ENCODE measurements at places on chromosomes 13 and 19.
A peak's percentile ranks its signal among the peaks of the same experiment; 100 is the strongest.

DNA sequence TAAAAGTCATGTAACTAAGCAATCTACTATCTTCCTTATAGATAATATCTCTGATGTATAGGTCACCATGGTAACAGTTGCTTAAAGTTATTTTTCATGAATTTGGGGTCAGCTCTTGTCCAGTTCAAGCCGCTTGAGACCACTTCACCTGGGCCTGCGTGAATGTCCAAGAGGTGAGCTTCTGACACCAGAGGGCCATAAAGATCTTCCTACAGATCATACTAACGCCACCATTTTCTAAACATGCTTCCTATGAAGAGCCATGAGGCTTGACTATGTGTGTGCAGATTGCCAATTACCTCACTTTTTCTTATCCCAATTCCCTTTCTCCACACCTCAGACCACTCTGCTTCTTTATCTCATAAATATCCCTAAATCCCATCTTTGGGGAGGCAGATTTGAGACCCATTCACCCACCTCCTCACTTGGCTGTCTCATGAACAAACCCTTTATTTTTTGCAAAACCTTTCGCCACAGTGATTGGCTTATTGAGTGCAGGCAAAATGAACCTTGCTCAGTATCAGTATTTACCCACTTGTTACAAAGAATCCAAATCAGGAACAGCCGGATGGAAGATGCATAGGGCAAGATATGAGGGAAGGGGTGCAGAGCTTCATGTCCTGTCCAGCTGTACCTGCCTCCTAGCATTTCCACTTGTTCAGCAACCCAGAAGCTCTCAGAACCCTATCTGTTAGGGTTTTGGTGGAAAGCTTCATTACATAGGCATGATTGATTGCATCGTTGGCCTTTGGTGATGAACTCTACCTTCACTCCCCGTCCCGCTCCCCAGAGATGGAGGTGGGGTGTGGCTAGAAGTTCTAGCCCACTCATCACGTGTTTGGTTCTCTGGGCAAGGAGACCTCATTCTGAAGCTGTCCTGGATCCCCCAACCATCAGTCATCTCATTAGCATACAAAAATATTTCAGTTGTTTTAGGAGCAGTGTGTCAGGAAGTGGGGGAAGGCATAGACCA lies 34.2 kb downstream of the FAM187B start:
- no peak for DNase-seq

- DNase-seq, result no peak
Measured at GRCh38 chr13:51230477-51231105, 8.4 kb downstream of the FAM124A start.

- DNase-seq, result no peak
Measured at GRCh38 chr13:80215368-80215767, 125.6 kb downstream of the SPRY2 start.

DNA sequence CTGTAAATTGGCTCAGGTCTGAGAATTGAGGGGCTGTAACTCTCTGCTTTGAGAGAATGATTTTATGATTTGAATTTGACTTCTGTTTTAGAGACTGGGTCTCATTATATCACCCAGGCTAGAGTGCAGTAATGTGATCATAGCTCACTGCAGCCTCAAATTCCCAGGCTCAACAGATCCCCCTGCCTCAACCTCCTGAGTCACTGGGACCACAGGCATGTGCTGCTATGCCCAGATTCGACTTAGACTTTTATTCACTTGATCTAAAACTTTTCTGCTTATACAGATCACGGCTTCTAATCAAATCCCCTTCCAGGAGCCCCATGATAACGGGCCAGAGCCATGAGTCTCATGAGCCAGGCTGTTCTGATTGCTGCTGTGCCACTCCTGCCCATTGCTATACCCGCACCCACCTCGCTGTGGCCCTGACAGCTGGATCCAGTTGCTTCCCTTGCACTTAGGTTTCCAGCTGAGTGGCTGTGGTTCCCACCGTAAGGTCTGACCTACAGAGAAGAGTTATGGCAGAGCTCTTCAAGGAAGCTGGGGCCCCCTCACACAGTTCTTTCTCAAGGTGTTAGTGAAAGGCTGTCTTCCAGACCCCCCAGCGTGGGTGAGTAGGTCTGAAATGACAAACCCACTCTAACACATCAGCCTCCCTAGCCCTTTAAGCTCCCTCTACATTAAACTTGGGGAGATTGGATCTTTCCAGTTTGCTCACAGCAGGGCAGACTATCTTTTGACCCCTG lies 251.2 kb upstream of the SGCG start:
- DNase-seq, result no peak

DNA sequence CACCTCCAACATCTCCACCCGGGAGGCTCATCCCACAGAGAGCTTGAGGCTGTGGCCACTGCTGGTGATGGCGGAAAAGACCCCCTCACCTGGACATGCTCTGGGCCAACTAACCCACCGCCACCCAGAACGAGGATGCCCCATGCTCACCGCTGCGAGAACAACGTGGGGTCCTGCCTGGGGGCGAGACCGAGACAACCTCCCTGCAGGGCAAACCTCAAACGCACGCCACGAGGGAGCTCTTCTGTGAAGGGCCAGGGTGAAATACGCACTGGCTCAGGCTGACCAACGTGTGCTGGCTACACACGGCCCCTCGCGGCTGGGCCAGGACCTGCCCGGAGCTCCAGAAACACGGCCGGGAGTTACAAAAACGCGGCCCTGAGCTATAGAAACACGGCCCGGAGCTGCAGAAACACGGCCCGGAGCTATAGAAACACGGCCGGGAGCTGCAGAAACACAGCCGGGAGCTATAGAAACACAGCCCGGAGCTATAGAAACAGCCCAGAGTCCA lies 19.0 kb upstream of the PLPP2 start:
- no peak for DNase-seq

DNA sequence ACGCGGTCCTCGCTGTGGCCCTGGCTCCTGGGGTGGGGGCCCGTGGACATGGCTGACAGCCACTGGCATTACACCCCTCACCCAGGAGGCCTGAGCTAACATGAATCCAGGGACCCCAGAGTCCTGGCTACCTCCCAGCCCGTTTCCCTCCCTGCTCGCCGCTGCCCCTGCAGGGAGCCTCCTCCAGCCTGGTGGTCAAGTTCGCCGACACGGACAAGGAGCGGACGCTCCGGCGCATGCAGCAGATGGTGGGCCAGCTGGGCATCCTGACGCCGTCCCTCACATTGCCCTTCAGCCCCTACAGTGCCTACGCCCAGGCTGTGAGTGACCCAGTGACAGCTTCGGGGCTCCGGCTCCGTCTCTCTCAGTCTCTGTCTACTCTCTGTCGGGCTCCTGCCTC lies 56.6 kb downstream of the CELF5 start:
- no peak for DNase-seq

GRCh38 chr13:33380487-33381079 lies 95.0 kb upstream of the STARD13 start:
- no peak for DNase-seq

GRCh38 chr13:23087880-23088279 lies 92.9 kb upstream of the SGCG start:
- DNase-seq, result peak; percentile 19

DNA sequence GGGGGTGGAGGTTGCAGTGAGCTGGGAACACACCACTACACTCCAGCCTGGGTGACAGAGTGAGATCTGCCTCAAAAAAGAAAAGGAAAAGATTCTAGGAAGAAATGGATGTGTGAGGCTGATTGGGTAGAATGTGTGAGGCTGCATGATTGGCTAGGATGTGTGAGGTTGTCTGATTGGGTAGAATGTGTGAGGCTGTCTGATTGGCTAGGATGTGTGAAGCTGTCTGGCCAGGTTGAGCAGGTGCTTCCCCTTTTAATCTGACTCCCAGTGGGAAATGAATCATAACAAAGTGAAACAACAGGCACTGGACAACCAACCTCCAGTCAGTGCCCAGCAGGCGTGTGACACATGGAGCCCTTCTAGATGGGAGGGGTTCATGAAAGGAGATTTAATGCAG lies 14.7 kb downstream of the C13orf46 start:
- DNase-seq, result no peak

- DNase-seq, result no peak
Measured at GRCh38 chr13:53501387-53501786, 472.8 kb downstream of the OLFM4 start.

DNA sequence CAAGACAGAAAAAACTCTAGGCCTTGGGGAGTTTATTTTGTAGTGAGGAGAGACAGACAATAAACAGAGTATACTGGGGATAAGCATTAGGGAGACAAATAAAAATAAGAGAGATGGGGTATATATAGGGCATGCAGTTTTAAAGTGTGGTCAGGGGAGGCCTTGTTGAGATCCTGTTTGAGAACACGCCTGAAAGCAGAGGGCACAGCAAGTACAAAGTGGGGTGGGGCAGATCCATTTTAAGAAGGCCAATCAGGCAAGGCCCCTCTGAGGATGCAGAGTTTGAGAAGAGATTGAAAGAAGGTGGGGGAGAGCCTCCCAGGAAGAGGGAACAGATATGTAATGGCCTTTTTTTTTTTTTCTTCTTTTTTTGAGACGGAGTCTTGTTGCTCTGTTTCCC lies 2.1 kb downstream of the PPP2R1A start:
- DNase-seq, result no peak

GRCh38 chr19:2084993-2085720 lies 11.0 kb downstream of the MOB3A start:
- DNase-seq, result peak; percentile 95

DNA sequence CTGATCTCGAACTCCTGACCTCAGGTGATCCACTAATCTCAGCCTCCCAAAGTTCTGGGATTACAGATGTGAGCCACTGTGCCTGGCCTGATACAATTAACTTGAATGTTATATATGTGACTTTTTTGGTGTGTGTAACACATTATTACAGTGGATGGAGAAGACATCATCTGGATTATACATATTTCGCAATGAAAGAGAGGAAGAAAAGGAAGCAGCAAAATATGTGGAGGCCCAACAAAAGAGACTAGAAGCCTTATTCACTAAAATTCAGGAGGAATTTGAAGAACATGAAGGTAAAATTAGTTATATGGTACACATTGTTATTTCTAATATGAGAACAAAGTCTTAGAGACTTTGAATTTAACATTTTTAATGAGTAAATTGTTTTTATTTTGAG lies 55.5 kb downstream of the BRCA2 start:
- no peak for DNase-seq

DNA sequence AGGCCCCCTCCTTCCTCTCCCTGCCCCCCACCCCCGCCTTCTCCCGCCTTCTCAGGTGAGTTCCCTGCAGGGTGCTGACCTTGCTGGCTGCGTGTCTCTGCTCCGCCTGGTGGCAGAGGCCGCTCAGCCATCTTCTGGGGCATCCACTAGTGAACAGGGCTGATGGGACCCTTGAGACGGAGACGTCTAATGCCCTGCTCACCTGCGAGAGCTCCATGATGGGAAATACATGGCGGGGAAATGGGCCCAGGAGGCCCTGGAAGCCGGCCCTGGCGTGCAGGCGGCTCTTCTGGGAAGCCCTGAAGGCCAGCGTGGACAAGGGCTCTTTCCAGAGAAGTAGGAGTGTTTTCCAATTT lies 15.2 kb upstream of the F7 start:
- no peak for DNase-seq

- no peak for DNase-seq
Measured at GRCh38 chr13:73038064-73038463, 20.7 kb upstream of the KLF5 start.

GRCh38 chr13:101291206-101291605 lies 125.1 kb downstream of the NALCN start:
- DNase-seq, result no peak

DNA sequence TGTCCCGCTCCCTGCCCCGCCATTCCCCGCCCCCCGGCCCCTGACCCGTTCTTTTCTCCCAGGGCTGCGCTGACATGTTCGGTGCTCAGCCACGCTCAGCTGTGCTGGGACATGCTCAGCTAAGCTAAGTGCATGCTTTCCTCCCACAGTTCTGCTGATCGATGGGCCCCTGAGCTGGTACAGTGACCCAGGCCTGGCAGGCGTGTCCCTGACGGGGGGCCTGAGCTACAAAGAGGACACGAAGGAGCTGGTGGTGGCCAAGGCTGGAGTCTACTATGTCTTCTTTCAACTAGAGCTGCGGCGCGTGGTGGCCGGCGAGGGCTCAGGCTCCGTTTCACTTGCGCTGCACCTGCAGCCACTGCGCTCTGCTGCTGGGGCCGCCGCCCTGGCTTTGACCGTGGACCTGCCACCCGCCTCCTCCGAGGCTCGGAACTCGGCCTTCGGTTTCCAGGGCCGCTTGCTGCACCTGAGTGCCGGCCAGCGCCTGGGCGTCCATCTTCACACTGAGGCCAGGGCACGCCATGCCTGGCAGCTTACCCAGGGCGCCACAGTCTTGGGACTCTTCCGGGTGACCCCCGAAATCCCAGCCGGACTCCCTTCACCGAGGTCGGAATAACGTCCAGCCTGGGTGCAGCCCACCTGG lies 3.7 kb downstream of the TNFSF9 start:
- no peak for DNase-seq

- DNase-seq, result peak; percentile 27
Measured at GRCh38 chr19:17076543-17076991, 990 bp downstream of the MYO9B start.

- peak; percentile 67 for DNase-seq
Measured at GRCh38 chr19:35673121-35673804, 6.9 kb downstream of the UPK1A start.

DNA sequence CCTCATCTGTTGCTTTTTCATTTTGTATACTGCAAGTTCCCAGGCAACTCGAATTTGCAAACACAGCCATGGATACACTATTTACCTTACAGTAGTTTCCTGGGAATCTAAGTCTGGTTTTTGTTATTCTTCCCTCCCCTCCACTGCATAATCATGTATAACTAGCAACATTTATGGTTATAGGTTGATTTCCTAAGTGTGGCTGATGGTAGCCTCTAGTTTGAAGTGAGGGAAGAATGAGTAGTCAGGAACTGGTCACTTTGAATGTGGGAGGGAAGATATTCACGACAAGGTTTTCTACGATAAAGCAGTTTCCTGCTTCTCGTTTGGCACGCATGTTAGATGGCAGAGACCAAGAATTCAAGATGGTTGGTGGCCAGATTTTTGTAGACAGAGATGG lies at the start of gene KCNRG:
Gene KCNRG (plus strand): TSS at position 187 of the 400 bp plus-strand sequence. CDS start 50 bp downstream, at position 237.
- no peak for DNase-seq

DNA sequence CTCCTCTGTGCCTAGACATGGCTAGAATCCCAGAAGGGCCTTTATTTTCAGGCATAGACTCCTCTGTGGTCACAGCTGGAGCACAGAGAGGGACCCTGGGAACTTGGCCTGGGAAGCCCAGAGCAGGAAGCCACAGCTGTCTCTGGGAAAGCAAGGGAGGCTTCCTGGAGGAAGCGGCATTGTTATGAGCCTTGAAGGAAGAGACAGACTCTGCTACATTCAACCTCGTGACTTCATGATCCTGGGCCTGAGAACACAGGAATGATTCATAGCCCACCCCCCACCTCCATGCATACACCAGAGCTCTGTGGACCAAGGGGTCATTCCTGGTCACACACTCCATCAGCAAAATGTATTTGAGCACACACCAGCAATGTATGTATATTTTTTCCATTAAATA lies 8.6 kb downstream of the RDH8 start:
- DNase-seq, result no peak

Data from activated naive CD4-positive, alpha-beta T cell treated with anti-CD3 and anti-CD28 coated beads, Interleukin-2, amount 50 U/mL, for 72 hours (primary cell).